Activated T-helper 17 cell treated with anti-CD3 and anti-CD28 coated beads, Interleukin-2, amount 50 U/mL, for 72 hours (primary cell): ENCODE measurements at places on chromosomes 5 and 9.

- ATAC-seq: no peak
These were observed 2.7 kb upstream of the DNAJC25 start for GRCh38 chr9:111628411-111628810.

GRCh38 chr5:170554521-170555267 is 50.9 kb downstream of the KCNIP1 start:
- no peak for ATAC-seq

- ATAC-seq: no peak
These were observed 94.5 kb upstream of the EFNA5 start for GRCh38 chr5:107764976-107765804.

GRCh38 chr5:142086679-142087078 is 21.9 kb upstream of the NDFIP1 start:
- no peak for ATAC-seq

- no peak for ATAC-seq
These were observed 50.4 kb downstream of the SHOC1 start for GRCh38 chr9:111744363-111744762.

- no peak for ATAC-seq
These were observed 8.7 kb upstream of the B4GALT1 start for GRCh38 chr9:33175649-33176325.

GRCh38 chr9:81879501-81879916 is 48.7 kb upstream of the SPATA31D4 start:
- ATAC-seq: no peak
